ENCODE measurements at places on chromosomes 6 and 20.

DNA sequence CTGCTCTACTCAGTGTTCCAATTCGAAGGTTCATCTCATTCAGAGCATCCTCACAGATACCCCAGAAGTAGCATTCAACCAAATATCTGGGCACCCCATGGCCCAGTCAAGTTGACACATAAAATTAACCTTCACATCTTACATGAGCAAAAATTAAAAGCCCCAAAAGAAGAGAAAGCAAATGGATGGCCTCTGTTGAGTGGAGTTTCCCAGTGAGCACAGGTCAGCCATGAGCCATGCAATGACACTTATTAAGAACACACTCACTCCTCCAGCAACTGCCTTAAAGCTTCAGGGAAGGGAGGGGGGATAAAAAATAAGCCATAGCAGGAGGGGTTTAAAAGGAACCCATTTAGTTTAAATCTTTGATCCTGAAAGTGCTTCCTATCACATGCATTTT is 14.6 kb upstream of the THBS2 start:
- ATAC-seq, result no peak

- ATAC-seq, result no peak
Measured at GRCh38 chr20:64065062-64065973, 2.3 kb downstream of the TCEA2 start.

GRCh38 chr6:12279322-12280091 is 10.7 kb upstream of the EDN1 start:
- ATAC-seq, result peak; percentile 56

DNA sequence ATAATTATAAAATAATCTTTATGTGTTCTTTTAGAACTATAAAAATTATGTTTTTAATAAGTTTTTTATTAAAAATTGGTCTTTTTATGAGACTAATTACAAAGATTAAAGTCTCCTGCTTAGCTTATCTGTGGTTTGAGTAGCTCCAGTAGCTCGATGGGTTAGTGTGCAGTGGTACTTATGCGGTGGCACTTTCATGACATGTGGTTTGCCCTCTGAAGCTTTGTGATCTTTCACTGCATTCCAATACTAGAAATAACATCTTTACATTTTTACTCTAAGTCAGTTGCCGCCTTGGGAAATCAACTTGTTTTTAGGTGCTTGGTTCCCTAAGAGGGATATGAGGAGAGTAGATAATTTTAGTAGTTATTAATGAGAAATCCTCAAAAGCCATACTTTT is 699.5 kb upstream of the FLRT3 start:
- ATAC-seq, result no peak

GRCh38 chr6:32216998-32217397 is 6.9 kb downstream of the NOTCH4 start:
- ATAC-seq, result no peak

DNA sequence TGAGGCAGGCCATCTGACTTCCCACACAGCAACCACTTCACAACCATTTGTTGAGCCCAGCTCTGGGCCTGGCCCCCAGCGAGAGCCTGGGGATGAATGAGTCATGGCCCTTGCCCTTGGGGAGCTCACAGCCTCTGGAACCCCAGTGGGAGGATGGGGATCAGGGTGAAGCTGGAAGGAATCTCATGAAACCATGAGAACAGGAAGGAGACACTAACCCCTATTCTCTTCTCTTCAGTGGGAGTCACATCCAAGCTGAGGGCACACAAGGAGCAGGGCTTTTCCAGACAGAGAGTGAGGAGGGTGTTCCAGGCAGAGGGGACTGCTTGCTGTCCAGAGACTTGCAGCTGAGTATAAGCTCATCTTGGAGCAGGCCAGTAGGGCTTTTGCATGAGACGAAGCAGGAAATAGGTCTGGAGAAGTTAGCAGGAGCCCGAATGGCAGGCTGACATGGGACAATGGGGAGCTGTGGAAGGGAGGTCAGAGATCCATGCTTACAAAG is 7.5 kb downstream of the FOXS1 start:
- ATAC-seq, result peak; percentile 8

DNA sequence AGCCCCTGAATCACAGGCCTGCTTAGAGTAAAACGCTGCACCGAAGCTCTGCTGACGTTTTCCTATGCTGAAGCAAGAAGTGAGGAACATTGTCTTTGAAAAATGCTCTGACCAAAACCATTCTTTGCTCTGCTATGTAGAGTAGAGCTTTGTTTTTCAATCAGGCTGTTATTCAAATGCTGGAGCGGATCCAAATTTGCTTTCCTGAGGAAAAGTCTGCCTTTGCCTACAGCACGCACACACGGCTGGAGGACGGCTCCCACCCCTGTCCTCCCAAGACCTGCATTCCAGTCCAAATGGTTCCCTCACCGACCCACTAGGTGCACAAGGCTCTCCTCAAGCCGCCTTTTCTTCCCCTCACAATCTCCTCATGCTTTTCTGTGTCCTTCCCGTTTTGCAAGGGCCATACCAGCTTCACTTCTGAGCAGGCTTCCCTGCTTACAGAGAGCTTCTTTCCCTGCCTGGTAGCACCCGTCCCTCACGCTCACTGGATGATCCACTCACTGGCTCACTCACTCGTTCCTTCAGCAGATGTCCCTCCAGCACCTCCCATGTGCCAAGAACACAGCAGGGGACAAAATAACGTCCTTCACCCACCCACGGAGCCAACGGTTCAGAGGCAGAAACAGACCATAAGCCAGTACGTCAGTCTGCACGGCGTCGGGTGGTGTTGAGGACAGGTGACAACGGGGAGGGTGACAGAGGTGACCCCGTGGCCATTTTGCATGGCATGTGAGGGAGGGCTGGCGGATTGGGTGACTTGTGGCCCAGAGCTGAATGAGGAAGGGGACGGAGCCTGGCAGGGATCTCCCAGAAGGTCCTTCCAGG is 137.9 kb upstream of the NEDD9 start:
- ATAC-seq, result no peak

DNA sequence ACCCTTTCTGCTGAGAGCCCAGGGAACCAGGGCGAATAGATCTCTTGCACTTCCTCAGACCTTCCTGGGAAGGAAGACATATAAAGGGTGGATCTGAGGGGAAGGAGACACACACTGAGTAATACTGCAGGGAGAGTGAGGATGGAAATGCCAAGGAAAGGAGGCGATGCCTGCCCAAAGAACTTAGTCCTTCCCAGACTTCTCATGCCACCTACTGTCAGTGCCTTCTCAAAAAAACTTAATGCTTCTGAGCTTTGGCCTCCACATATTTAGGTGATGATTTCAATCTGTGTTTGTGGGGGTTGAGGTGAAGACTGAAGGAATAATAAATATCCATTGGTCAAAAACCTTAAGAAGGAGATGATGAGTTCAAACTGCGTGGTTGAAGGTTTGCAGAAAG is 9.7 kb downstream of the BTN3A1 start:
- ATAC-seq, result peak; percentile 41

DNA sequence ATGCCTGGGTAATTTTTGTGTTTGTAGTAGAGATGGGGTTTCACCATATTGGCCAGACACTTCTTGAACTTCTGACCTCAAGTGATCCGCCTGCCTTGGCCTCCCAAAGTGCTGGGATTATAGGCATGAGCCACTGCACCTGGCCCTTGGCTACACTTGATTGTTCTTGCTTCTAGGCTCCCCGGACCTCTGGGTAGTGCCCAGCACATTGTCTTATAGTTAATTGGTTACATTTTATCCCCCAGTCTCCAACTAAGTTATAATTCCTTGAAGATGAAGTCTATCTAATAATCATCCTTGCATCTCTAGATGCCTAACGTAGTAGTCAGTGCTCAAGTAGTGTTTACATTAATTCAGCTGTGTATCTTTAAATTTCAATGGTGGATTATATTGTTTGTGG is 11.8 kb downstream of the SMPDL3A start:
- ATAC-seq, result no peak

DNA sequence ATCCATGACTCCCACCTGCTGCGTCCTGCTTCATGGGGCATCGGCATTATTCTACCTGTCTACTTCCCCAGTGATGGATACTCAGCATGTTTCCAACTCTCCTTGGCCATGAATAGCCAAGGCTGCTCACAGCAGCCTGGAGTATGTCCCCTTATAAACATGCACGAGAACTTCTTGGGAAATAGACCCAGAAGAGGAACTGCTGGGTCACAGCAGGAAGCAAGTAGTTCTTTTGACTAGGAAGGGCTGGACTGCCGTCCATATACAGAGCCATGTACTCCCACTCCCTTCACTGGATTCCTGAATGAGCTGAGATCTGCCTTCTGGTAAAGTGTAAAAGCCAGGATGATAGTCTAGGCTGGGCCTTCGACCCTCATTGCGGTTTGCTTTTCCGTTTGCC is 106.3 kb upstream of the KCNK16 start:
- no peak for ATAC-seq

GRCh38 chr6:117034971-117035370 is 157.9 kb downstream of the RFX6 start:
- no peak for ATAC-seq

DNA sequence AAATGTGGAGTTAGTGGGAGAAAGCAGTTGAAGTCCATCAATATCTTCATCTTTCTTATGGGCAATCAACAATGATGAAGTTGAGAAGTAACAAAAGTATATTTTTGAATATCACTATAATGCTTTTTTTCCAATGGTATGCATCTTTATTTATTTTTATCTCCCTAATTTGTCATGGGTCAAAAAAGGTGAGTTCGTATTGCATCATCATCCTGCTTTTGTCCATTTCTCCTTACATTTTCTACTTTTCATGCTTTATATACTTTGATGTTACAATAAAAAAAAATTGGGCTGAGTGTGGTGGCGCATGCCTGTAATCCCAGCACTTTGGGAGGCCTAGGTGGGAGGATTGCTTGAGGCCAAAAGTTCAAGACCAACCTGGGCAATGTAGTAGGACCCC is 101.2 kb upstream of the STXBP5 start:
- no peak for ATAC-seq

DNA sequence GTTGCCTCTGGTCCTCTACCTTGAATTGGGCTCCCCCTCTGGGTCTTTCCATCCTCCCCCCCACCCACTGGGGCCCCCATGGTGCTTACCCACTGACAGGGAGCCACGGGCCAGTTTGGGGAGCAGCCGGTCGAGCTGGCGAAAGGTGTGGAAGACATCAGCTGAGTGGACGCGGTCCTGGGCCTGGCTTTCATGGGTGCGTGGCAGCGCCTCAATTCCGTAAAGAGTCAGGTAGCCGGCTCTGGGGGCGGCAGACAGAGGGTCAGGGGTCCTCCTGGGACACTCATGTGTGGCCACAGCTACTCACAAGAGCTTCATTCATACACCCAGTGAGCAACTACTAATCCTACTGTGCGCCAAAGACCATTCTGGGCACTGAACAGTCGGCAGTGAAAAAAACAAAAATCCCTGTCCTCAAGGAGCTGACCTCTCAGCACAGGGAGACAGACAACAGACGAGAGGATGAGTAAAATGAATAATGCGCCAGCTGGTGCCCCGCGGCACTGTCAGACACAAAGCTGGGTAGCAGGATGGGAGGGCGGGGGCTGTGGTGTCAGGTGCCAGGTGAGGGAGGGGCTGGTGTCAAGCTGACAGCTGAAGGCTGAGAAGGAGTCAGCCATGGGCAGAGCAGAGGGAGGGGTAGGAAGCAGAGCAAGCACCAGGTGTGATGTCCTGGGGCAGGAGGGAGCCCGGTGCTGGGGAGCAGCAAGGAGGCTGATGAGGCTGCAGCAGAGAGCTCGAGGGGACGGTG is 28.3 kb downstream of the PTGIS start:
- no peak for ATAC-seq

DNA sequence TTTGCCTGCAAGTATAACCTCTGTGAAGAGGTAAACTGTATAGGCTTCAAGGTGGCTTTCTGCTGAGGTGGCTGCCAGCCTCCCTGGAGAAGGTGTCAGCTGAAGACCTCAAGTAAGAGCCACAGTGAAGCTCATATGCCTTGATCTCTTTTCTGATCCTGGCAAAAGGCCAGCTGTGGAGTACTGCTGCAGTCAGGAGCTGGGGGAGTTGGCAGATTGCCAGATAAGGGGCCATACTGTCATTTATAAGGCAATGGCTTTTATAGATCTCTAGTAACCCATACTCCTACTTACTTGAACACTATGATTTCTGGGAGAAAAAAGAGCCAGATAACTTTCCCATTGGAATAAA is 8.8 kb upstream of the CEP85L start:
- no peak for ATAC-seq

- no peak for ATAC-seq
Measured at GRCh38 chr6:162710419-162710818, 17.1 kb downstream of the PRKN start.

DNA sequence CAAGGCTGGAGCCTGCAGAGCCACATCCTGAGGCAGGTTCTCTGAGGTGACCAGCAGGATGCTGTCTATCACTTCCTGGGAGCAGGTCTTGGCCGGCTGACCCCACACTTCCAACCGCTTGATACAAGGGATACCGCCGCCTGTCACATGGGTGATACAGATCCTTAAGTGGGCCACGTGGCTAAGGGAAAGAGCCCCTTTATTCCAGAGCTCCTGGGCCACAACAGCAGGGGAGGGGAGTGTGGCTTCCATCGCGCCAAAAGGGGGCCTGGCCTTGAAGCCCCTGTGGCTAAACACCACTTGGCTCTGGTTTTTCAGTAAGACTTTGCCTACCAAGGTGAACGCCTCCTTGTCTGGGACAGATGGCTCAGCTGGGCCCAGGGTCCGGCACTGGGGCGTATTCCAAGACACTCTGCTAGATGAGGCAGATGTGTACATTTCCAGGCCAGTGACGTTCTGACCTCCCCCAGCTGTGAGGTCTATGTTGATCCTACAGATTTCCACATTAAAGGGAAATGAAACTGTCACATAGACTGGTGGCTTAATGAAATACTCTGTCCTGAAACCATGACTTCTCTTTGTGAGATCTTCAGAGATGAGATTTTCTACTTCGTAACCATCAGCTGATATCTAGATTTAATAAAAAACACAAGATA is 37.6 kb upstream of the AVP start:
- ATAC-seq, result no peak

DNA sequence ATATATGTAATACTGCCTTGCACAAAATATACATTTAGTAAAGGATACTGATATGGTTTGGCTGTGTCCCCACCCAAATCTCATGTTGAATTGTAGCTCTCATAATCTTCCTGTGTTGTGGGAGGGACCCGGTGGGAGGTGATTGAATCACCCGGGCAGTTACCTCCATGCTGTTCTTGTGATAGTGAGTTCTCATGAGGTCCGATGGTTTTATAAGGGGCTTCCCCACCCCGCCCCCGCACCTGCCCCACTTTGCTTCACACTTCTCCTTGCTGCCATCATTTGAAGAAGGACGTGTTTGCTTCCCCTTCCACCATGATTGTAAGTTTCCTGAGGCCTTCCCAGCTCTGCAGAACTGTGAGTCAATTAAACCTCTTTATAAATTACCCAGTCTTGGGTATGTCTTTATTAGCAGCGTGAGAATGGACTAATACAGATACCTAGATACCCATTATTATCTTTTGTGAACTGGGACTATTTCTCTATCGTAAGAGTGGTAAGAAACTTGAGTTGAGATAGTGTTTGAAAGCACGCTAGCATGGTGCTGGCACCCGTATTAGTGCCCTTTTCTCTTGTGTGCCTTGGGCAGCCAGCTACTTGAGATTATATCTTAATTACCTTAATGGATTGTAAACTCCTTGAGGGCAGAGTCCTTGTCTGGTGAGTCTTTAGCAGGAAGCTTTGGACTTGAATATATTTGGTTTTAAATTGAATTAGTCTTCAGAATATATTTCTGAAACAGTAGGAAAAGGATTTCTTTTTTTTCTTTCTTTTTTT is 25.6 kb downstream of the TOP1 start:
- no peak for ATAC-seq

All from SK-N-SH treated with all-trans-retinoic acid at 6 μM for 48 hours (cell line).